H1 (cell line): ENCODE measurements at places on chromosomes 11 and 22. TPM values are rescaled to one million over a fixed set of nuclear protein-coding genes. Genes with fewer than 3 reads are reported as not detected.

The CBLIF gene
- total RNA-seq, result not detected in 2 replicates

The NPTXR gene
- total RNA-seq, result 5.8 and 6.4 TPM in 2 replicates

GRCh38 chr11:60860943-60861342 lies 5.2 kb upstream of the PTGDR2 start:
- no peak for DNase-seq

The PI4KA gene
- total RNA-seq, result 34.0 and 37.7 TPM in 2 replicates

The PATE4 gene
- not detected in 2 replicates for total RNA-seq

GRCh38 chr11:73185680-73186293 lies 32.3 kb upstream of the P2RY2 start:
- no peak for DNase-seq
